Nucleus accumbens (tissue), 56 donors: ENCODE measurements at places on chromosomes 4 and X.

DNA sequence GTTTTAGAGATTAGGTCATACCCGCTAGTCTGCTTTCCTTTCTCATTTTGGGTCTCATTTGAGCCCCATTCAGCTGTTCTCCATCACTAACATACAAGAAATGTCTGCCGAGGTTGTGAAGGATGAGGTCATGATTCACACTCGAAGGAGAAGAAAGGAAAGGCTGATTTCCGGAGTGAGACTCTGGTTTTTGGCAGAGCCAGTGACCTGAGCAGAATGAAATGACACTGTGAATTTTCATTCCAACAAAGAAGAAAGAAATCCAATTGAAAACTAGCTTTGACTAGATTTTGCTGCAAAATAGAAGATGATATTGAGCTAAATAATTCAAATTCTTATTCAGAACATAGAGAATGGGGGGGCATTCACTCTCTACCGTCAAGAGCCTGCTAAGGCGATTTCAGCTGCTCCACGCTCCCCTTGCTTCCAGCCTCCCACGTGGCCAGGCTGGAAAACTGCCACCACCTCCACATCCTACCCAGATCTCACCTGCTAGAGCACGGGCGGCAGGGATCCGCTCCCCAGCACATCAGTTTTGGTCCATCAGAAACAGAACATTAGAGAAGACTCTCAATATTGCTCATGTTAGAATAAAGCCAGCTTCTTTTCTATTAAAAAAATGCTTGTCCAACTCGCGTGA lies 39.0 kb downstream of the F11 start:
- no peak for DNase-seq

DNA sequence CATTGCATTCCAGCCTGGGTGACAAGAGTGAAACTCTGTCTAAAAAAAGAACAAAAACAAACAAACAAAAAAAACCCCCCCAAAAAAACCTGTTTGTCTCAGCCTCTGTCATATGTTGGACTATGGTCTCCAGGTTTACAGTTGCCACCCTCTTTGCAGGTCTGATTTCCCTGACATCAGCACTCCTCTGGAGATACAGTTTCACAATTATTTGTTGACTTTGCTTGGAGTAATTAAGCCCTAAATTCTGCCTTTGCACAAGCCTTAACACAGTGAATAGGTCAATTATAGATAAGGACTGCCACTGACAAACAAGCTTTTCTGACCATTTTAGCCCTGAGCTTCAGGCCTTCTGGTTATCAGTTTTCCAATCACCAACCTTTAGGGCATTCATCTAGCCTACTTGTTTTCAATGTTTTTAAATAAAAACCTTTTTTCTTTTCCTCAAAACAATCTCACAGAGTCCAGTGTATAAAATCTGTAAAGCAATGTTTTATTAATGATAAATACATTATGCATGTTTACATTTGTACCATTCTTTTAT lies 20.4 kb upstream of the MAPK10 start:
- no peak for DNase-seq

GRCh38 chr4:15990570-15991285 lies 27.8 kb upstream of the FGFBP2 start:
- no peak for DNase-seq

DNA sequence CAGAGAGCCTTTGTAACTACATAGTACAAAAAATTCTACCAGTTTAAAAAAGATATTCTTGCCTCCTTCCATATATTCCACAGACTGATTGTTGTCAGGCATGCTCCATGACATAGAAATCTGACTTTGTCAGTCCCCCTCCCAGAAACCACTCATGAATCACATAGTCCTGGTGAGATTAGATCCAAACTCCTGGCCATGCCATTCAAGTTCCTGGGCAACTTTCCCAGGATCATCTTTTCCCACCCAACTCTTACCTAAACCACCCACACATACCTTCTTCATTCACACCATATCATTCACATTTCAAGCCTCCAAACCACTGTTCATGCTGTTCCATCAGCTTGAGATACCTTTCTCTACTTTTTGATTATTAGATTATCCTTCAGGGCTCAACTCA lies 46.4 kb downstream of the SLC16A2 start:
- DNase-seq = no peak

GRCh38 chr4:129344058-129344457 lies 248.1 kb downstream of the C4orf33 start:
- DNase-seq = no peak

DNA sequence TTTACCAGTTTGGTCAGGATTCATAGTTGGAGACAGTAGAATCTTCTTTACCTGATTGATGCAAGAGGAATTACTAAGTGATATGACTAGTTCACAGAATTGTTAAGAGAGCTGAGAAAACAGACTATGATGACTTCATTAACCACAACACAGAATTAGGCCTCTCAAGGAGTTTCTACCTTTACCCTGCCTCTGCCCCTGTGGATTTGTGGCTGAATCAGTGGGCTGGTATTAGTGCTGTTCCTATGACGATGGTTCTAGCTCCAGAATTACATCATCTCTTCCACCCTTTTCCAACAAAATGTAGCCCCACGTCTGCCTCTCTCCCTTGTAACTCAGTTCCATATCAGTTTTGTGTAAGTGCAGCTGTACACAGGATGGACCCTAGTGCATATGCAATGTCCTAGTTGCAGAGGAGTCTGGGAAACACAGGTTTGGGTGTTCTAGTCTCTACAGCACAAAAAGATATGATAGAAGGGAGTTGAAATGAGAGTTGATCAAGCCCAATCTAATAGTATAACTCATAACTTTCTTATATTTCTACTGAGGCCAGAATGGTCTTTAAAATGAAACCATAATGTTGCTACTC lies 99.3 kb downstream of the ANXA5 start:
- DNase-seq = no peak

DNA sequence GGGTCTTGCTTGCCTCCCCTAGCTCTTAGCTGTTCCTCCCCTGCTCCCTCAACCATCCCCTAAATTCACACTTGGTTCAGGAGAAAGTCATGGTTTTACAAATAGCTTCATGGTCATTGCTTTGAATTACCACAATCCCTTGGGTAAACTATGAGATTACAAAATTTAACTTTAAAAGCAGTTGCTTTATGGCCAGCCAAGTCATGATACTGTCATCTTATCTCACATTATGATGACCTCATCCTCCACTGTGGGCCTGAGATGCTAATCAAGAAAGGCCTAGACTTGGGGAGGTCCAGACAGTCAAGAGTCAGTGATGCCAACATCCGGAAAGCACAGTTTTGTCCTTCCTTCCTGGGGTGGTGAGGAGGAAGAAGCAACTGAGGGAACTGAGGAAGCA lies 10.5 kb upstream of the FGF16 start:
- no peak for DNase-seq

- no peak for DNase-seq
Observed at GRCh38 chr4:176845636-176846035, 52.9 kb upstream of the VEGFC start.

GRCh38 chrX:87236830-87237440 lies 280.7 kb upstream of the KLHL4 start:
- DNase-seq = no peak

GRCh38 chrX:34810916-34811315 lies 131.7 kb upstream of the FAM47B start:
- DNase-seq = no peak

DNA sequence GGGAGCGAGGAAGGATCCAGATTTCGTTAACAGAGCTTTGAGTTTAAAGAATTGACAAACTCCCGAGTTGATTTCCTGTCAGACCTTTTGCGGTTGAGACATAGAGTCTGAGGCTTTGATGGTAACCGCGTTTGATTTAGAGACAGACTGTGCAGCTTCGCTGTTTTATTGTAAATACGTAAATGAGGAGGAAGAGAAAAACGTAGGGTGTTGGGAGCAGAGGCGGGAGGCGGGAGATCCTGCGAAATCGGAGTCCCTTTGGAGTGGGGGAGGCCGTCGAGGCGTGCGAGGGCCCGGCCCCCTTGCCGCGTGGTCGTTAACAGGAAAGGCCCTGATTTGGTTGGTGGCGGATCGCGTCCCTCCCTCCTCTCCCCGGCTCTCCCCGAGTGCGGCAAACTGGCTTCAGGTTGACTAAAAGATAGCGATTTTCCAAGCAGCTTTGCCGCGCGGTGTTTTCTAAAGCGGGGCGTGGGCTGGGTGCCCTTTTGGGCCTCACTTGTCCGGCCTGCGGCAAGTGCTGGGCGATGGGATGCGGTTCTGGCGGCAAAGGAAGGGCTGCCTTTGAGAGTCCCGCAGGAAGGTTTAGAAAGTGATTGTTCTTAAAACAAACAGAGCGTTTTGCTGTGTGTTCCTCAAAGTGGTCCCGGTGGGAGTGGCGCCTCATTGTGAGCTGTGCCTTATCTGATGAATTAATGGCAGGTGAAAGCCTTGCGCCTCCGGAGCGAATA lies 857 bp downstream of the SCML1 start:
- DNase-seq = peak; percentile 6
